ENCODE measurements at places on chromosomes 5 and 9.

DNA sequence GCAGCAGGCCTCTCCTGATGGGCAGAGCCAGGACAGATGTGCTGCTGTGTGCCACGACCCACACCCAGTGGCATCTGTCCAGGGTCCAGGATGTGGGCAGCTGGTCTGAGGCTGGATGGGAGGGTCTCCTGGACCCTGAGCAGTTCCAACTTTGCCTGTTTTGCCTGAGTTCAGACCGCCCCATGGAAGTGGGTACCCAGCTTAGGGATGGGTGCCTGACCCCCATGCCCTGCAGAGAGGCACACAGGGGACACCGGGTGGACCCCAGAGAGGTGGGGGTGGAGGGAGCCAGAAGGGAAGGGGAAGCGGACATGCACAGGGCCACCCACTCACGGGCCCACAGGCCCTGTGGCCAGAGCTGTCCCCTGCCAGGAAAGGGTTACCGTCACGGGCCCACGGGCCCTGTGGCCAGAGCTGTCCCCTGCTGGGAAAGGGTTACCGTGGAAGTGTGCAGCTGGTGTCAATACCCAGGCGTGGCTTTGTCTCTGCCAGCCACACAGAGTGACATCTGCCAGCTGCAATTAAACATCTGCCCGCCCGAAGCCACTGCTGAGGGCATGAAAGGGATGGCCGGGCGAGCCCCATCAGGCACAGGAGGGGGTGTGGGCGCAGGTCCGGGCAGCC, 50.0 kb downstream of the NACC2 start:
- DNase-seq = no peak

DNA sequence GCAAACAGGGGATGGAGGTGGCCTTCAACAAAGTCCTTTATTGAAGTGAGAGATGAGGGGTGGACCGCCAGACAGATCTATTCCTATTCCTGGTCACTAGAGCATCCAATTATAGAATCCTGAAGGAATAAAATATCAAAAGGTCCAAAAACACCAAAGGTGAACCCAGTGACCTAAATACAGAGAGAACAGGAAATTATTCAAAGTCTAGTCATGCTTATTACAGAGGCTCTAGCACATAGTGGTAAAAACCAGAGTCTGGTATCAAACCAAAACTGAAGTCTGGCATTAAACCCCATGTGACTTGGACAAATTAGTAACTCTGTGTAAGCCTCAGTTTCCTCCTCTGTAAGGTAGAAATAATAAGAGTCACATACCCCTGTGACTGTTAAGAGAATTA, 100.5 kb upstream of the SNX2 start:
- no peak for DNase-seq

DNA sequence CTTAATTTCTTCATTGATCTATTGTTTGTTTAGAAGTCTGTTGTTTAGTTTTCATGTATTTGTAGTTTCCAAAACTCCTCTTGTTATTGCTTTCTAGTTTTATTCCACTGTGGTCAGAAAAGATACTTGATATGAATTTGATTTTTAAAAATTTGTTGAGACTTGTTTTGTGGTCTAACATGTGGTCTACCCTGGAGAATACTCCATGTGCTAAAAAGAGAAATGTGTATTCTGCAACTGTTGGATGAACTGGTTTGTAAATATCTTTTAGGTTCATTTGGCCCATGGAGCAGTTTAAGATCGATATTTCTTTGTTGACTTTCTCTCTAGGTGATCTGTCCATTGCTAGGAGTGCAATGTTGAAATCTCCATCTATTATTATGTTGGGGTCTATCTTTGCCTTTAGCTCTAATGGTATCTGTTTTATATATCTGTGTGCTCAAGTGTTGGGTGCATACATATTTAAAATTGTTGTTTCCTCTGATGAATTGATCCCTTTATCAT, 150.6 kb upstream of the ATP10B start:
- no peak for DNase-seq

DNA sequence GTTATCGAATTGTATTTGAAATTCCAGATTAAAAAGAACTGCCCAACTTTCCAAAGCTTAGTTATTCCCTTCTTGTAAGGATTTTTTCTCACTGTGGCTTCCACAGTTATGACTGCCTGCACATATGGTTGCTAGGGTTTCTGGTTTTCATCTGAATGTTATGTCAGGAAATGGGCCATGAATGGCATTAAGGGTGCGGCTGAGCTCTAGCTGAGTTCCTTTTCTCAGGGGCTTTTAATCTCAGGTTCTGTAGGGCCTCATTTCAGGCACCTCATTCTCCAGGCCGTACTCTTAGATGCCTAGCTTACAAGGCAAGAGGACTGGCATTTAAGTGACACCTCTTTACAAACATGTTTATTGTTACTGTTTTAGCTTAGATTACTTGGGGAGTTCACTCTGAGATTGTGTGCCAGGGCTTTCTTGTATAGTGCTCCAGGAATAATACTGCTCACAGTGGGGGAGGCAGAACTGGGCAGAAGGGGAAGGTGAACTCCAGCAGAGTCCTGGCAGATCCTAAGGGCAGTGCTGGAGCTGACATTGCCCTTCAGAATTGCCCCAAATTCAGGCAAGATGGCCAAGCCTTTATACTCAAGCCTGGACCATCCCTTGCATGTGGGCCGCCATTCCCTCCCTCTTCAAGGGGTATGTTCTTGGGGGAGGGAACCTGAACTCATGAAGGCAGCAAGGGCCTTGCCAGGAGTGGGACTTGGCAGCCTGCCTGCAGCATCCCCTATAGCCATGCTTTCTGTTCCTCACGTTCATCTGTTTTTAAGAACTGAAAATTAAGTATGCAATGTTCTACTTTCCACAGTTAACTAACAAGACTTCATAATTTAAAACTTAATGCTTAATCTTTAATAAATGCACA, 111.5 kb downstream of the KDM4C start:
- no peak for DNase-seq

DNA sequence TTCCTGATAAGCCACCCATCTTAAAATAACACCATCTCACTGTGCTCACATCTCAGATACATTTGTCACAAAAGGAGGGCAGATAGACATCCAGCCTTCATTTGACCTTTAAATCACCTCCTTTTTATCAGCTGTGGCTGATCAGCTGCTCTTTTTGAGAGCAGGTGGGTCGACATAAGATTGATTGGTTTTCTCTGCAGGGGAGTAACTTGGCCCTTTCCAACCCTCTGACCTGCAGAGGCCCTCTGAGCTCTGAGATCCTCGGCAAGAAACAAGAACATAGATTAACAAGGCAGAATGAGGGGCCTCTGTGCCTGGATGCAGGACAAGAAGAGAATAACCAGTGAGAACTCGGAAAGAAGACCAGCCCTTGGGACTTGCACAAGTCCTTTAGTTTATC, 33.5 kb upstream of the GLRA1 start:
- DNase-seq = no peak

DNA sequence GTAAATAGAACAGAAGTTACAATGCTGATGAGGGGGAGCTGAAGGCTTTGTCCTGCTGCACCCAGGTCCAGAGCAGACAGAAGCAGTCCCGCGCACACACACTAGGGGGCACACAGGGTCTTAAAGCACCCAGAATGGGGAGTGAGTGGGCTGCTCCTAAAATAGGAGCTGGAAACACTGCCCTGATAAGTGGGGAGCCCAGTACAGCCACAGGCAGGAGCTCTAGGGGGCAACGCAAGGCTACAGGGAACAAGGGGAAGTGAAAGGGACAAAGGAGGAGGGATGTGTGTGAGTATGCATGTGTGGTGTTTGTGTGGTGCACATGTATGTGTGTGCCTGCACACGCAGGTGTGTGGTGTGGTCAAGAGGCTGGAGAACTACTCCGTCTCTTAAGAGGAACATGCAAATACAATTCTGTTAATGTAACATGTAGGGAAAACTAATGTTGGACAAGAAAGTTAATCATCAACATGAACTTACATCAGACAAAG, 191.5 kb downstream of the ROR2 start:
- no peak for DNase-seq

DNA sequence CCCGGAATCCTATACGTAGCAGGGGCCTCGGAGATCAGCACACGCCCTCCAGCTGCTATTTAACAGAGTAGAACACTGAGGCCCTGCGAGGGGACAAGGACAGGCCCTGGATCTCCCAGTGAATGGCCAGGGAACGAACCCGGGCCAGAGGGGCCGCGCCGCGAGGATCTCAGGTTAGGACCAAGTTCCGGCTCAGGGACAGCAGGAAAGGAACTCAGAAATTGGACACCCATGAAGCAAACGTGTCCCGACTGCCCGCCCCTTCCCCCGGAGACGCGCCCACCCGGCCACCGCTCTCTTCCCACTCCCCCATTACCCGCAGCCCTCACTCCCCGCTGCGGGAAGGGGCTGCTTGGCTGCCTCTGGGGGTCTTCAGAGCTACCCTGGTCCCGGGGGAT, 1.0 kb upstream of the FOXE1 start:
- DNase-seq = no peak

DNA sequence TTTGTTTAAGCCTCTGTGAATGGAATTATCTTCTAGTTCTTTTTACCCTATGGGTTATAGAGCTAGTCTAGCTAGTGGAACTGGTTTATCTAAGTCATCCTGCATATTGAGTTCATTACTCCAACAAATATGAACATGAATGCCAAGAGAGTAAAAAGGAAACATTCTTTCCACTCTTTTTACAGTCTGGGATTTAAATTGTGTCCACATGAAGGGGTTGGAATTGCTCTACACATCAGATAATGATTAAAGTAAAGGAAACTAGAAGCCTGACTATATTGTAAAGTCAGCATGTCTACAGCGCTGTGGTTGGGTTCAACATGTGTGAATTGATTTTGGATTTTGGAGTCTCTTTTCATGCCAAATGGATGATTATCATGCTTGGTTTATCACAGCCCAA, 173.1 kb downstream of the CCDC171 start:
- DNase-seq = no peak

- DNase-seq = no peak
Measured at GRCh38 chr5:180072556-180072955, 997 bp upstream of the RNF130 start.

DNA sequence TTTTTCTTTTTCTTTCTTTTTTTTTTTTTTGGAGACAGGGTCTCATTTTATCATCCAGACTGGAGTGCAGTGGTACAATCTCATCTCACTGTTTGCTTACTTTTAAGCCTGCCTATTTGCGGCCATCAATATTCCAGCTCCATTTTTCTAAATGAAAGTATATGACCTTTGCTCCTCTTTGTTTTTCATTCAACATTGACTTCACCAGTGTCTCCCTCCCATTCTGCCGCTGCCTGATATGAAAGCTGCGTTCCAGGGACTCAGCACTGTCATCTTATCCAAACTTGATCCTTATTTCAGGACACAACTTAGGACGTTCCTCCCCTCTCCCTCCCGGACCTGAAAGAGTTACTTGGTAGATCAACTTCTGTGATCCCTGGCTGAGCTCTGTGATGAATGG, 73.6 kb downstream of the LRRC70 start:
- DNase-seq = no peak

- no peak for DNase-seq
Measured at GRCh38 chr5:17497446-17497845, 585 bp upstream of the TAF11L2 start.

GRCh38 chr9:78543353-78543752, 246.4 kb downstream of the PSAT1 start:
- DNase-seq = no peak

DNA sequence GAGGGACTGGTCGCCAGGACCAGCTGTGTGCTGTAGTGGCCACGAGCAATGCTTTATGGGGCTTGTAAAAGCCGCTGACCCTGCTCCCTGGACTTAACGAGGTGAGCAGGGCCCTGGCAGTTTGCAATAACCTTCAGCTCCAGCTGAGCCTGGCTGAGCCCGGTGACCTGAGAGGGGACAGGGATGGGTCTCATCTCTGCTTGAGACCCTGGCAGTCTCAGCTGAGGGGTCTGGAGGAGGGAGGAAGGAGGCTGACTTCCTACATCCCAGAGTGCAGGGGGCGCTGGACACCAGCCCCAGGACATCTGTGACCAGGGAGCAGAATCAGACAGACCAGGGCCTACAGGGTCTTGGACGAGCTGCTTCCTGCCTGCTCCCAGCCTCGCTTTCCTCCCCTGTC, 277.5 kb upstream of the MVB12B start:
- DNase-seq = no peak

DNA sequence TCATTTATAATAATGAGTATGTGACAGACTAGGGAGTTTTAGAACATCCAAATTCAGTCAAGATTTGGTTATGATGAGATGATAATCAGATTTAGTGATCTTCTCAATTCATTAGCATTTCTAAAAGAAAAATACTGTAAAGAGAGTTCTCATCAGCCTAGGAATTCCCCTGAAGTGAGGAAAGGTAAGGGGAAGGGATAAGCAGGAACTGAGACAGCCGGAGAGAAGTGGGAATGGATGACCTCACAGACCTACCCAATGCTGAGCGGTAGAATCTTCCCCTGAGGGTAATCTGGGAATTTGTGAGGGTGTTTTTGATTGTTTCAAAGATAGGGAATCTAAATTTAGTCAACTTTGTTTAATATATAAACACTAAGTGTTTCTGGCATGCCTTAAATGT, 16.7 kb upstream of the GPBP1 start:
- no peak for DNase-seq

DNA sequence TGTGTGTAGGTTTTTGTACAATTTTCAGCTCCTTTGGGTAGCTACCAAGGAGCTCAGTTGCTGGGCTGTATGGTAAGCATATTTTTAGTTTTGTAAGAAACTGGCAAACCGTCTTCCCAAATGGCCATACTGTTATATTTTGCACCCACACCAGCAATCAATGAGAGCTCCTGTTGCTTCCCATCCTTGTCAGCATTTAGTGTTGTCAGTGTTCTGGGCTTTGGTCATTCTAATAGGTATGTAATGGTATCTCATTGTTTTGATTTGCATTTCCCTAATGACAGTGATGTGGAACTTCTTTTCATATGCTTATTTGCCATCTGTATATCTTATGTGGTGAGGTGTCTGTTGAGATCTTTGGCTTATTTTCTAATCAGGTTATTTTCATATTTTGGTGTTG, 320.1 kb downstream of the MLLT3 start:
- no peak for DNase-seq

- no peak for DNase-seq
Measured at GRCh38 chr9:126049896-126050604, 276.6 kb upstream of the MVB12B start.

GRCh38 chr5:16411235-16411634, 54.4 kb downstream of the ZNF622 start:
- no peak for DNase-seq

DNA sequence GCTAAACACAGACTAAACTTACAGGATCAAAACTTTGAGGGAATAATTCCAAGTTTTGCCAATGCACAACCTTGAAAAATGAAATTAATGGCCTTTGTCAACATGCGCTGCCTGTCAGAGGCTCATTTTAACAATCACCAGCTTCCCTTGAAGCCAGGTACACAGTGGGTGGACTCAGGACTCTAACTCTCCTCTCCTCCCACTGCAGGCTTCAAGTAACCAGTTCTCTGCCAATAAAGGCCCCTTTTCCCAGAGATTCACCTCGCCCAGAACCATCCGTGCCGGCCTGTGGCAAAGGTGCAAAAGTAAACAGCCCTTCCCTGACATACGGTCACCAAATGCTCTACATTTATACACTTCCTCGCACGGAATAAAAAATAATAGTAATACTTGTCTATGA, 18.4 kb upstream of the FBP2 start:
- DNase-seq = no peak

GRCh38 chr9:110076894-110077725, 130.8 kb downstream of the C9orf152 start:
- no peak for DNase-seq

GRCh38 chr9:68895741-68896478, 118.0 kb downstream of the PRKACG start:
- no peak for DNase-seq

GRCh38 chr9:70053864-70054263, 10.2 kb downstream of the MAMDC2 start:
- no peak for DNase-seq

- DNase-seq = no peak
Measured at GRCh38 chr9:112640311-112640710, 77.6 kb downstream of the INIP start.

Measured in stimulated activated CD8-positive, alpha-beta memory T cell treated with anti-CD3 and anti-CD28 coated beads, Interleukin-4, amount 100 ng/mL, for 4 hours (primary cell).